ENCODE measurements at places on chromosomes 3 and 15.

- no peak for DNase-seq
These were observed 1165.2 kb downstream of the TBL1XR1 start for GRCh38 chr3:176032043-176032442.

GRCh38 chr15:93515256-93516051 lies 426.4 kb upstream of the RGMA start:
- no peak for DNase-seq

- DNase-seq: no peak
These were observed 52.5 kb downstream of the RAB11A start for GRCh38 chr15:65921780-65922179.

GRCh38 chr3:38004415-38005075 lies 14.0 kb downstream of the VILL start:
- DNase-seq: peak; percentile 90

GRCh38 chr15:83928392-83928734 lies 274.4 kb downstream of the ADAMTSL3 start:
- DNase-seq: no peak

- no peak for DNase-seq
These were observed 30.1 kb upstream of the PLOD2 start for GRCh38 chr3:146191051-146191450.

GRCh38 chr15:68312701-68313204 lies 35.2 kb downstream of the FEM1B start:
- DNase-seq: no peak

- DNase-seq: peak; percentile 43
These were observed 593 bp downstream of the TMOD2 start for GRCh38 chr15:51751697-51752683.

GRCh38 chr15:91609966-91610365 lies 243.5 kb upstream of the SLCO3A1 start:
- no peak for DNase-seq

DNA sequence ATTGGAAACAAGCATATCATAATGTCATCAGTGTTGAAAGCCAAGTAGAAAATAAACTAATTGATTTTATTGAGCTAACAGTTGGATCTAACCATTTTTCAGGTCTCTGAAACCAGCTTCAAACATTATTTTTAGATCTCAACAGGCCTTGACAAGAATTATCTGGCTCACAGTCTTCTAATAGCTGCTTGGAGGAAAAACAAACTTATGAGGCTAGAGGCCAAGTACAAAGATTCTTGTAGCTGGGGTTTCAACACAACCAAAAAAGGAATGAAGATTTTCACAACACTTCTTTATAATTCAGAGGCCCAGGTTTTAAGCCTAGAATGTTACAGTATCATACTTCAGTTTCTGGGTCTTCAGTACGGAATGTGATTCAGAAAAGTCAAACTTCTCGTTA lies 3.7 kb downstream of the SETMAR start:
- no peak for DNase-seq

DNA sequence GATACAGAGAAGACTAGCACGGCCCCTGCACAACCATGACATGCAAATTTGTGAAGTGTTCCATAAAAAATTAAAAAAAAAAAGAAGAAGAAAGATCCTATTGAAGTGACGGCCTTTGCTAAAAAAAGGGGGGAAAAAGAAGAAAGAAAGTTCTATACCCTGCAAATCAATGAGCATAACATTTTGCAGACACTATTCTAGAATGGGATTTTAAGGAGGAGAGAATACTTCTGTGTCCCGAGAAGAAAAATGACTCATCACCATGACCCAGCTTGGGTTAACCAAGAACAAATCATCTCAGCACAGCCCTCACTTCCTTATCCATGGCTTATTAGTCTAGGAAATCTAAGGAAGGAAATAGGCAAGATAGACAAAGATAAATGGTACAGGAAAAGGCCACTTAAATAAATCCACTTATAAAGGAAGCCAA lies 7.4 kb upstream of the SH3BP5 start:
- DNase-seq: no peak

- DNase-seq: no peak
These were observed 6.8 kb downstream of the IP6K1 start for GRCh38 chr3:49779358-49780079.

DNA sequence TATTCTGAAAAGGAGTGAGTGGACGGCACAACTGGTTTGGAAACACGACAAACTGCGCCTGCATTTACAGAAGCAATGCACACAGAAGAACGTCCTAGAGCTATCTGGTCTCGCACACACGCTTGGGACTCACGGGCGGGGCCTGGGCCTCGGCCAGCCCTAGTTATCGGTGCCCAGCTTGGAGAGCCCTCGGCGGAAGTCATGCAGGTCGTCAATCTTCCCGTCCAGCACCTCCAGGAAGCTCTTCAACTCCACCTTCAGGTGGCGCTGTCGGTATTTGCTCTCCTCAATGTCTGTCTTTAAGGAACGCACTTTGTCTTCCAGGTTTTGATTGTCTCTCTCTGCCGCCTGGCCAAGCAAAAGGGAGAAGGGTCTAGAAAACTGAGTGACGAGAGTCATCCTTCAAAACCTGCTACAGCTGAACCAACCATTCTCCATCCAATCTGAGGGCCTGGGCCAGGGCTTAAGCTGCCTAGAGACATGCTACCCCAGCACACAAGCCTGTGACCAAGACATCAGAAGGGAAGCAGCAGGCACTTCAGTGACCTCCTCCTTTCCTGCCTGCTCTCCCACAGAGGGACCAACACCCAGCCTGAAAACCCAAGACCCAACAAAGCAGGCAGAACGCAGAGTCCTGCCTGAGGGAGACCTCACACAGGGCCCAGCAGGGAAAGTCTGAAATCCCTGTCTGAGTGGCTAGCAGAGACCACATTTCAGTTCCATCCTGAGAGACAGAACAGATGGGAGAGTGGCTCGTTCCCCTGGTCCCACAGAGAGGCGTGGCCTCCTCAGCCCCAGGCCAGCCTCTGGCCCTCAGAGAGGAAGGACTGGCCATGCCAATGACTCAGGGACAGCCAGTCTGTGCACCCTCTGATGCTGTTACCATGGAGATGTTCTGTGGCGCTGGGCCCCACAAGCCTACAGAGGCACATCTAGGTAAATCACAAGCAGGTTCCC lies 40.4 kb downstream of the WHAMM start:
- peak; percentile 91 for DNase-seq

DNA sequence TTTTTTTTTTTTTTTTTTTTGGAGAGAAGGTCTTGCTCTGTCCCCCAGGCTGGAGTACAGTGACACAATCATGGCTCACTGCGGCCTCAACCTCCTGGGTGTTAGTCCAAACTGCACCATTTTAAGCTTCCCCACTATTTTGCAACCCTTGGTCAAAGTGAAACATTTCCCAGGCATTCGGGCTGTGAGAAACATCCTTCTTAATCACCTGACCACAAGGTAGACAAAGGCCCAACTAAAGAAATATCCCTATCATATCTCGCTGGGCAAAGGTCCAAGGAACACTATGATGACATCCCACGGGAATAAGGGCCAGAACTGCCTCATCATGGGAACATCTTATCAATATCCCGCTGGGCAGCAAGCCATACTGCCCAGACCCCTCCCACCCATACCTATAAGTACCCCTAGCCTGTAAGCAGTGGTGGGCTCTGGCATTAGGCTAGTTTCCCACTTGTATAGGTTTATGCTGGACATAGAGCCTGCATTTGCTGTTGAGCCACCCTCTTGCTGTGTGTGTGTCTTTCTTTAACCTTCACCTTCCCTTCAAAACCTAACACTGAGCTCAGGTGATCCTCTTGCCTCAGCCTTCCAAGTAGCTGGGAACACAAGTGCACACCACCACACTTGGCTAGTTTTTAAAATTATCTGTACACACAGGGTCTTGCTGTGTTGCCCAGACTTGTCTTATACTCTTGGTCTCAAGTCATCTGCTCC lies 95.2 kb downstream of the SEMA5B start:
- DNase-seq: no peak

DNA sequence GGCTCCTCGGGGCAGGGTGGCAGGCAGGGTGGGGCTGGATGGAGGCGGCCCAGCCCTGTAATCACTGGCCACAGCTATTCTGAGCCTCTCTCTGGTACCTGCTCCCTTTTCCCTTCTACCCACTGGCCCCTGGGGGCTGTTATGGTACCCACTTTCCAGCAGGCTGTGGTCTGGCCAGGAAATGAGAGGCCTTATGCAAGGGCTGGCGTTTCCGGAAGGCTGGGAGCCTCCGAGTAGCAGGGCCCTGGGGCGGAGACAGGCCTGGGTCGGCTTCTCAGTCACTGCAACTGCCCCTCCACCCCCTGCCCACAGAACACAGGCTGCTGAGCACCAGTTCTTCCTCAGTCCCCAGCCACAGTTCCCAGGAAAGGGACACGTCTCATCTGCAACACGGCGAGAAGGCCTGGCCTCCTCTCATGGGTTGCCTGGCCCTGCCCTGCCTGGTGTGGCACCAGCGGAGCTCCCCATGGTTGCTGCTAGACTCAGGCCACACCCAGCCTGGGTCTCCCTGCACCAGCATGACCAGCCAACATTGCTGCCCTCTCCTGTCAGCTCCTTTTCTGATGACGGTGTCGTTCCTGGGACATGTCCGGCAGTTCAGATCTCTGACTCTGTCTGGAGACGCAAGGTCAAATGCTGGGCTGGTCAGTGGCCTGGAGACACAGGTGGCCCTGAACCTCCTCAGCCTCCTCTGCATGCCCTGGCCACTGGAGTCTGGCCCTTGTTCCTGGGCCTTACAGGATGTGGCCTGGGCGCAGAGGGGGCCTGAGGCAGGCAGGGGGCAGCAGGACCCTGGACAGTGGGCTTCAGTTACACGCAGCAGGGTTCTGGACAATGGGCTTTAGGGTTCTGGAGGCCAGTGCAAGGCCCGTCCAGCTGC lies 6.5 kb downstream of the CHST13 start:
- no peak for DNase-seq

GRCh38 chr15:72199721-72200212 lies 2.2 kb upstream of the GRAMD2A start:
- DNase-seq: peak; percentile 39

DNA sequence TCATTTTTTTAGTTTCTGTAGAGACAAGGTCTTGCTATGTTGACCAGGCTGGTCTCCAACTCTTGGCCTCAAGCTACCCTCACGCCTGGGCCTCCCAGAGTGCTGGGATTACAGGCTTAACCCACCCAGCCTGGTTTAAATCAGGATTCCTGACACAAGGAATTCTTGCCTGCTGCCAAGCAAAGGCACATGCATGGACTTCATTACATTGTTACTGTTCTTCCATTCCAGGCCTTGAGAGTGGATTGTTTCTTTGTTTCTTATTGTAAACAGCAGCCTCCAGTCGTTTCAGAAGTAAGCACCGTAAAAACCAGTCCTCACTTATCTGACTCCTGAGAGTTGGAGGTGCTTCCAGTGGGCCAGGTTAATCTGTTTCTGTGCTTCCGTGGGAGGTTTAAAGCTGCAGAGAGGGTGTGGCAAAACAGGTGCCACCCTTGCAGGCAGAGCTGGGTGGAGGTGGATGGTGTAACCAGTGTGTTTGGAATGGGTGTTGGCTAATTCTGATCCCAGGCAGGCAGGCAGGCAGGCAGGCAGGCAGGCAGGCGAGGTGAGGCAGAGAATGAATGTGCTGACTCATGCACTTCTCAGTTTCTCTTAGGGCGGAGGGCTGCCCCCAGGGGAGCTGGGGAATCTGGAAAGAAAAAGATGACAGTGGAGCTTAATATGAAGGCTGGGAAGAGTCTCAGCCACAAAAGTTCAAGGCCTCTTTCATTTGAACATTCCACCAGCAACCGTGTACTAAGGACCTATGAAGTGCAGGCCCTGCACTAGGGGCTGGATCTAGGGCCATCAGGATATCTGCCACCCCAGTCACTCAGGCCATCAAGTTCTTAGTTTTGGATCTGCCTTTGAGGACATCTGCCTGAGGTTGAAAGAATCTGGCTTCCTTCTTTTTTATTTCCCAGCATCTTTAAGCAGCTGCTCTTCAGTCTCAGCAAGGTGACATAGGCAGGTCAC lies 37.0 kb upstream of the CDCP1 start:
- no peak for DNase-seq

GRCh38 chr3:176631165-176631564 lies 566.1 kb downstream of the TBL1XR1 start:
- DNase-seq: no peak

DNA sequence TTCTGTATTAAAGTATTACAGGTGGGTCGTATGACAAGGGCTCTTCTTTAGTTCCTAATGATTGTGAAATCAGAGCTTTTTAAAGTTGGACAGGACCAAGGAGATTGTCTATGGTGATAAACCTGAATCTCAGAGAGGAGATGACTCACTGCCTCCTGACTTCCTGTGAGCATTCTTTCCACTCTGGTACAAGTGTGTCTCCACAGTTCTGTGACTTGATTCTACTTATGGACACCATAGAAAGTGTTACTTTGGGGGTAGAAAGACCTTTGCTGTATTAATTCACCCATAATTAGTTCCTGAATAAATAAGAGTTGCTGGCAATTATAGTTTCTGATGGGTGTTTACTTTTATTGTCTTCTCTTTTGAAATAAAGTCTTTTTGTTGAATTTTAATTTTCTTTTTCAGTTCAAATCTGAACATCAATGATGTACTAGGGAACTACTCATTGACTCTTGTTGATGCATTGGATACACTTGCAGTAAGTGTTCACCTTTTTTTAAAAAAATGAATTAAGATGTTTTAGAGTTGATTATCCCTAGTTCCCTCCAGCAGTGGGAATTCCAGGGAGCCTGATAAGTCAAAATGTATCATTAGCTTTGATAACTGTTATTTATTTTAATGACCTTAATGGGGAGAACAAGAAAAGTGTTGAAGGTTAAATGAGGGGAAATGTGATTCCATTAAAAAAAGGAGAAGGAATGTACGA lies 7.4 kb downstream of the EDEM1 start:
- no peak for DNase-seq

GRCh38 chr3:109005443-109005842 lies 51.8 kb upstream of the GUCA1C start:
- DNase-seq: no peak

GRCh38 chr15:95324656-95325055 lies 1005.8 kb upstream of the NR2F2 start:
- DNase-seq: no peak

DNA sequence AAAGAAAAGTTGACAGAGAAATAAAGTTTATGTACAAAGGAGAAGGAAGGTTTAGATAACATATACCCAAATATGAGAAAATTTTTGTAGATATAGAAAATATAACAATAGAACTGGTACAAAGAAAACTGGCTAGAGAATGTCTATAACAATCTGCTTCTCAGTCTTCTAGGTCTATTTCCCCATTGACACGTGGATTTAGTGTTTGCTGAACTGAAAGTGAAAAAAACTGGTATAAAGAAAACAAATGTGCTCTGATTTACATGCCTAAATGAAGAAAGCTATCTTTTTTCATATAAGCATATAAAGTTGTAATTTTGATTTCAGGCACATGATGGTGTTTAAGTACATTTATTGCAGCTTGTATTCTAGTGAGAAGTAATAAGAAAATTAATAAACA lies 9.8 kb downstream of the KCNMB2 start:
- DNase-seq: no peak

DNA sequence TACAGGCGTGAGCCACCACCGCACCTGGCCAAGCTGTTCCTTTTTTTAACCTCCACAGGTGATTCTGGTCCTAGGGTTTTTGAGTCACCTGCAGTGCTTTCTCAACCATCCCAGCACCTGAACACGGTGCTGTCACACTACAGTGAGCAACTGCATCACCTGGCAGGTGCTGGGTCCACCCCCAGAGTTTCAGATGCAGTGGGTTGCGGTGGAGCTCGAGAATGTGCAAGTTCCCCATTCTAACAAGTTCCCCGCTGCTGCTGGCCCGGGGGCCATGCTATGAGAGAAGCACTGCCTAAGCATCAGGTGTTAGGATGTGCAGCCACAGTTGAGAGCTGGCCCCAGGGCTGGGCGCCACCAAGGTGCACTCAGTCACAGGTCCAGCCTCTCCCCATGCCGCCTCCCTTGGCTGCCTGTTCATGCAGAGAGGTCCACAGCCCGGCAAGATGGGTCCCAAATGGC lies 18.0 kb downstream of the ISG20 start:
- no peak for DNase-seq
